ENCODE measurements at places on chromosomes 16 and 17.

- no peak for DNase-seq
Measured at GRCh38 chr16:57345021-57345420, 13.6 kb upstream of the CCL22 start.

DNA sequence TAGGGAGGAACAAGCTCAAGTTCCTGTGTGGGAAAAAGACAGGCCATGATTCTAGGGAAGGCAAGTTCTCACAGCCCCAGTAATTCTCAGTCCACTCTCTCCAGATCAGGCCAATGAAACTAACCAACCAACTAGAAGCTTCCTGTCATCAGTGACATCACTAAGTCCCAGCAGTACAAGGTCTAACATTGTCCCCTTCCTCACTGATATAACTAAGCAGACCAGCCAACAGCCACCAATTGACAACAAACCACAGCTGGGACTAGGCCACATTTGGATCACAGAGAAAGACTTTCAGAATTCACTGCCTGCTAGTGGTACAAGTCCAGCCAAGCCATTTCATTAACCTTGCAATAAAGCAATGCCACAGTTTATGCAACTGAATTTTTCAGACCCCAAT lies 94.0 kb downstream of the CACNG1 start:
- DNase-seq = peak; percentile 41

- DNase-seq = no peak
Measured at GRCh38 chr16:48617711-48618148, 7.8 kb upstream of the N4BP1 start.

- DNase-seq = no peak
Measured at GRCh38 chr17:65423346-65424140, 137.9 kb downstream of the AXIN2 start.

DNA sequence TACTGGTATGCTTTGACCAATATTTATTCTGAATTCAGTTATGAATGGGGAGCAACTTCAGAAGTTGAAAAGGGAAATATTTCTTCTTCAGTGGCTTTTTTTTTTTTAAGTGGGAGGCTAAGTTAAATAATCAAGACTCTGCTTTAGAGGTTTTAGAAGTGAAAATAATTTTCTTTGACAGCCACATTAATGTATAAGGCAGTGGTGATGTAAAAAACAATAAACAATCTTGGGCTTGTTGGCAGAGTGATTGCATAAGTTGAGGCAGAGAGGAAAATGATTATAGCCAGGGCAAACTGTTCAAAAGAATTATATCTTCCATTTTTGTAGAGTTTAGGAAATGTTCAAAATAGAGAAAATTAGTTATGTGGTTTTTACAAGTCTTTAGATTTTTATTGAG lies 5.4 kb upstream of the KRT12 start:
- no peak for DNase-seq

DNA sequence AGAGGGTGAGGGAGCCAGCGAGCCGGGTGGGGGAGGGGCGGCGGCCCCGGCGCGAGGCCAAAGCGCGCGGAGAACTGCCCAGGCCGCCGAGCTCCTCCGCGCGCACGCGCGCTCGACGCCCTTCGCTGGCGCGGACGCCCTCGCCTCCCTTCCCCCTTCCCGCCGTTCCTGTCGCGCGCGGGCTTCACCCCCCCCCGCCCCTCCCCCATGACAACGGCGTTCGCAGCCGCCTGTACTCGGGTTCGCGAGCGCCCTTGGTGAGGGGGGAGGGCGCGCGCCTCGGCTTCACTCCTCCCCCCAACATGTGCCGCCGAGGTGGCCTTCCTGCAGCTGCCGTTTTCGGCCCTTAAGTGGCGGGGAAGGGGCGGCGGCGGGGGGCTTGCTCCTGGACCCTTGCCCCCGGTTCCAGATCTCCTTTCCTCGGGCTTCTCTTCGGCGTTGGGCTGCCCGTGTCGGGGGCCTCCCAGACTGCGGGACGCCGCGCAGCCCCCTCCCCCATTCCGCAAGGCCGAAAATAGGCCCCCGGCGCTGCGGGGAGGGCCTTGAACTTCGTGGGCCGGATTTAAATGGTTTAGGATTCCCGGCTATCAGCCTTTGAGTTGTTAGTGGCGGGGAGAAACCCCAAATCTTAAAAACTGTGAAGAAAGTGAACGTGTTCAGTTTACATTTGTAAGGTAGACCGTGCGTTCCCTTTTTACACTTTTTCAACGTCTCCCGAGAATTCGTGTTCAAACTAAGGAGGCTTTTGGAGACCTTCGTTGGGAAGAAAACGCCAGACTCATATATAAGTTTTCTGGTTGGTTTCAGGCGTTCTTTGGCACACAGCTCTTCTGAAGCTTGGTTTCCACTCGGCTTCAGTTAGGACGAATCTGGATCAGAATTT lies 653 bp downstream of the SRRM2 start:
- peak; percentile 83 for DNase-seq

GRCh38 chr17:38508570-38508950 lies 80.3 kb downstream of the ARHGAP23 start:
- DNase-seq = no peak

DNA sequence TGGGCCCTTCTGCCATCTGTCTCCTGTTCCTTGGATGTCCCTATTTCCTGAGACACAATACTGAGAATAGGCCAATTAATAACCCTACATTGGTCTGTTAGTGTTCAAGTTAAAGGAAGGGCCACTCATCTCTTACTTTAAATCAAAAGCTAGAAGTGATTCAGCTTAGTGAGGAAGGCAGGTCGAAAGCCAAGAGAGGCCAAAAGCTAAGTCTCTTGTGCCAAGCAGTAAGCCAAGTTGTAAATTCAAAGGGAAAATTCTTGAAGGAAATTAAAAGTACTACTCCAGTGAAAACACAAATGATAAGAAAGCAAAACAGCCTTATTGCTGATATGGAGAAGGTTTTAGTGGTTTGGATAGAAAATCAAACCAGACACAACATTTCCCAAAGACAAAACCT lies 28.8 kb downstream of the ANKFN1 start:
- no peak for DNase-seq

- no peak for DNase-seq
Measured at GRCh38 chr17:79739148-79740062, 8.7 kb downstream of the ENPP7 start.

DNA sequence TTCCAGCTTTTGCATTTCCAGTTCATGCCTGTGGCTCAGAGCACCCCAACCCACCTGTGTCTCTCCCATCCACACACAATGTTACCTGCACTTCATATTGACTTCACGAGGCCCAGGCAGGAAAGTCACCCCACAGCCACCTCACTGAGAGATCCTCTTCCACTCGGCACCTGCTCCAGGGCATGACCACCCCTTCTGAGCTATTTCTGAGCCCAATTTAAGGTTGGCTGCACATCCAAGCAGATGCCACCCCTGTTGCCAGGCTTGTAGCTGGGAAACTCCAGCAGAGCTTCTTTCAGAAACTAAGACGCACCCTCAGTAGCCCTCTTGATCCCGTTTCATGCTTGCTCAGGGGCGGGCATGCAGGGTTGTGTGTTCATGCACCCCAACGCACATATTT lies 88.4 kb downstream of the SOCS1 start:
- no peak for DNase-seq

DNA sequence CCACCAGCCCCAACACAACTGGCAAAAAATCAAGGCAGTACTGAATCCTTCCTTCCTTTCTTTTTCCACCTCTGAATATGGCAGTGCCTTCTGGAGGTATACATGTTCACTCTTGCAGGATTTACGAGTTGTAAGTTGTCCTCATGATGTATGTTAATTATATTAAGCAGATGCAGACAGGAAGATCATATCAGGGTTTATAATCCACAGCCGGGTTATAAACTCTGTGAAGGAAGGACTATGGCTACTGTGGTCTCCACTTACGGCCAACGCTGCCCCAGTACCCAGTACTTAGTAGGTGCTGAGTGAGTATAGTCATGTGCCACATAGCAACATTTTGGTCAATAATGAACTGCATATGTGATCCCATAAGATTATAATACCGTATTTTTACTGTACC lies 19.6 kb upstream of the IRX5 start:
- DNase-seq = no peak

- DNase-seq = no peak
Measured at GRCh38 chr17:71970312-71970711, 150.5 kb upstream of the SOX9 start.

DNA sequence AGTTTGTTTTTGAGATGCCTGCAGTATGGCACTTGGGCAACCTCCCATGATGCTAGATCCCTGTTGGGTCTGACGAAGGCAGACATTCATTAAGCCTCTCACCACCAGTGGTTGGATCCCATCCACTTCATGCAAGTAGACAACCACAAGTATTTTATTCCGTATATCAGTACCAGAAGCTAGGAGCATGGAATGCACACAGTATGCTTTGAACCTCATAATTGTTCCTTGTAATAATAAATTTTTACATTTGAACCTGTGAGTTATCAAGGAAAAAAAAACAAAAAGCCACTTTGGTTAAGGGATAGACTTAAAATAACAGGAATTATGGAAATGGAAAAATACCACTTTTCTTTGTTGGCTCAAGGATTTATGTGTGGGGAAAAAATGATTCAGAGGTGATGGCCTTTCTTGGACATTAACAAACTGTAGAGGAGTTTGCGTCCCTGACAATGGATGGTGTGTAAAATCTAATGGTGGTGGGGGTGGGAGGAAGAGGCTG lies 107.1 kb upstream of the KCNJ16 start:
- no peak for DNase-seq
